ENCODE measurements at places on chromosomes 12 and 14.

GRCh38 chr14:23186913-23187654 lies 3.6 kb upstream of the SLC7A8 start:
- no peak overlapping the region for H3K4me3 ChIP-seq
- no peak overlapping the region for H3K27ac ChIP-seq
- peaks cover 5% of the 10 kb centered on the region for H3K4me1 ChIP-seq
- H3K36me3 ChIP-seq: no peaks in the 10 kb centered on the region

- no peaks in the 10 kb centered on the region for H3K27me3 ChIP-seq
- H3K27ac ChIP-seq: no peak overlapping the region
- no peaks in the 10 kb centered on the region for H3K36me3 ChIP-seq
- DNase-seq: no peak
- no peak overlapping the region for H3K4me3 ChIP-seq
Observed at GRCh38 chr12:52216807-52217206, 16.2 kb upstream of the KRT7 start.

- DNase-seq: no peak
- H3K4me3 ChIP-seq: no peak overlapping the region
- H3K27ac ChIP-seq: no peak overlapping the region
- H3K27me3 ChIP-seq: peaks cover 10% of the 10 kb centered on the region
- H3K36me3 ChIP-seq: no peaks in the 10 kb centered on the region
Observed at GRCh38 chr14:105051182-105052109, 13.8 kb downstream of the GPR132 start.

DNA sequence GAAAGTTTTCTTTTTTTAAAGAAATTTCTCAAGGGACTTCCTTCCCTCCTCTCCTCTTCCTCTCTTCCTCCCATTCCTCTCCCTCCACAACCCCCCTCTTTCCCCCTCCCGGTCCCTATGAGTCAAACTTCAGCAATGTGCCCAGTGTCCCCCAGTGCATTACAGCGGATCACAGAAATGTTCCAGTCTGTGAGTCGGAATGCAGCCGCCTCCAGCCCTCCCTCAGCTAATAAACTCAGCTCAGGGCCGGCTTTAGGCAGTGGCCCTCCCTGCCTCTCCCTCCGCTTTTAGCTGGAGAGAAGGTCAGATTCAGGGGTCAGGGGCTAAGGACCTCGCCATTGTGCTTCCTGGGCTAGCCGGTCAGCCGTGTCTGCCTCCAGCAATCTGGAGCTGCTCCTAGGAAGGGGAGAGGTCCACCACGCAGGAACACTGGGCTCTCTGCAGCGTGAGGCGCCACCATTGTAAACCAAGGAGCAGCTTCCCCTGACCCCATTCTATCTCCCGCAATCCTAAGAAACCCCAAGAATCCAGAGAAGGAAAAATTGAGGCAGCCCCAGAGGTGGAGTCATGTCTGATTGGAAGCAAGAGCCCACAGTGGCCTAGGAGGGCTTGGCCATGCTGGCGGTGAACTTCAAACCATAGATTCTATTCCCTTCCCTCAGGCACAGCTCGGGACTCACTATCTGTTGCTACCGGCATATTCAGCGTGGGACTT lies 1.1 kb upstream of the HDAC7 start:
- peak overlapping the region; percentile 98 for H3K4me3 ChIP-seq
- no peaks in the 10 kb centered on the region for H3K36me3 ChIP-seq
- DNase-seq: peak; percentile 95
- H3K4me1 ChIP-seq: peaks cover 78% of the 10 kb centered on the region

GRCh38 chr12:131226345-131227265 lies 272.9 kb downstream of the ADGRD1 start:
- H3K4me3 ChIP-seq: no peak overlapping the region
- peaks cover 15% of the 10 kb centered on the region for H3K4me1 ChIP-seq
- no peak overlapping the region for H3K27ac ChIP-seq
- DNase-seq: no peak

GRCh38 chr12:96375841-96376604 lies 24.2 kb downstream of the CDK17 start:
- peaks cover 29% of the 10 kb centered on the region for H3K4me1 ChIP-seq
- no peak overlapping the region for H3K4me3 ChIP-seq
- H3K36me3 ChIP-seq: no peaks in the 10 kb centered on the region
- H3K27ac ChIP-seq: no peak overlapping the region
- H3K27me3 ChIP-seq: no peaks in the 10 kb centered on the region

- H3K36me3 ChIP-seq: no peaks in the 10 kb centered on the region
- no peak overlapping the region for H3K27ac ChIP-seq
- DNase-seq: no peak
- no peak overlapping the region for H3K4me3 ChIP-seq
- H3K4me1 ChIP-seq: no peaks in the 10 kb centered on the region
Observed at GRCh38 chr14:67077921-67078320, 111.3 kb upstream of the GARIN2 start.

- H3K4me1 ChIP-seq: no peaks in the 10 kb centered on the region
- no peak for DNase-seq
- H3K4me3 ChIP-seq: no peak overlapping the region
- peaks cover 23% of the 10 kb centered on the region for H3K27me3 ChIP-seq
Observed at GRCh38 chr12:132268674-132269073, 60.7 kb downstream of the GALNT9 start.

All from MCF 10A (cell line).